MV-4-11 (cell line): ENCODE measurements at places on chromosomes 12 and 14.

DNA sequence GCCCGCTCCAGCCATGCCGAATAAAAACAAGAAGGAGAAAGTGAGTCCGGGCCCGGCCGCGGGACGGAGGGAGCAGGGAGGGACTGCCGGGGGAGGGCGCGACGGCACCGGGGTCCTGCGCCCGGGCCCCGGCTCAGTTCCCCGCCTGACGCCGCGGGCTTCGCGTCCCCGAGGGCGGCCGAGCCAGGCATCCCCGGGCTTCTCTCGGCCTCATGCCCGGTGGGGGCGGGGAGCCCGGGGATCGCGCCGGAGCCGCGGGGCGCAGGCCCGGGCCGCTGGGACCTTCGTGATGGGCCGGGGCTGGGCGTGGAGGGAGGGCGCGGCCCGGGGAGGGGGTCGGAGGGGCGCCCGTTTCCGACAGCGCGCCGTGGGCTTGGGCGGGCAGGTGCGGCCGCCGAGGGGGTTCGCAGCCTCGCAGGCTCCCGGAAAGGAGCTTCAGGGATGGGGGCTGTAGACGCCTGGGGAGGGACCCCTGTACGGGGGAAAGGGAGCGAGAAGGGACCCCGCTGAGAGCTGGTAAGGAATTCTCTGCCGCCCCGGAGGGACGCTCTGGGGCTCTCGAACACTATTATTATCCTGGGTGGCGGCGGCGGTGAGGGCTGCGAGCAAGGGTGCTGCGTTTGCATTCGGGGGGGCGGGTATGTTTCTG, 496 bp downstream of the PPP2R5C start:
- DNase-seq, result no peak

GRCh38 chr14:47240748-47241437, 434.5 kb downstream of the MDGA2 start:
- no peak for DNase-seq

DNA sequence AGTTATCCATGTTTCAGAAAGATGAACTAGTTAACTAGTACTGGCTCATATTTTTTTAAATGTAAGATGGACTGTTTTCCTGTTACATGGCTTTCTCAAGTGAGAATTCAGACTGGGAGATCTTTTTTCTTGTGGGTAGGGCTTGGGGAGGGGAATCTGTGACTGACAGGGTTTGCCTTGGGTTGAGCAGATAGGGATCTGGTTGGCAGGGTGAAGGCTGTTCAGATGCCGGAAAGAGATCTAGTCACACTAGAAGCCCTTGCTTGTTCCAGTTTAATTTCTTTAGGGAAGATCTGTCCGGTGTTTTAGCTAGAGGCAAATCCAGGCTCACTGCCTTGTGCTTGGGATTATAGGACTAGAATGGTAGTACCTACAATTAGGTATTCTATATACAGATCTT, 63.2 kb downstream of the FBXO33 start:
- no peak for DNase-seq

DNA sequence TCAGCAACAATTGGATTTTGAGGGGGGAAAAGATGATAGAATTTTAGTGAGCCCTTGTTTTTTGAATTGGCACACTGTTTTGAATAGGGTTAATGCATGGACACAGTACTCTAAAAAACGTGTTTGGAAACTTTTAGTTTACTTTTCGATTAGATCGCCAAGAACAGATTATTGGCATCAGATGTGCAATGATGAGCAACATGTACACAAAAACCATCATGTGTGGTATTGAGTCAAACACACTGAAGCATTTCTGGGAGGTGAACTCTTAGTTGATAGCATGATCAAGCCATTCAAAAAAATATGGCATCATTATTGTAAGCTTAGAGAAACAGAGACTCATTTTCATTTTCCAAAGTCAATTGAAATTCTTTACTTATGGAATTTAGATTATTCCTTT, 329.2 kb downstream of the ADAMTS20 start:
- DNase-seq, result no peak

- DNase-seq, result peak; percentile 1
Measured at GRCh38 chr14:82855912-82856391, 1322.3 kb upstream of the SEL1L start.

DNA sequence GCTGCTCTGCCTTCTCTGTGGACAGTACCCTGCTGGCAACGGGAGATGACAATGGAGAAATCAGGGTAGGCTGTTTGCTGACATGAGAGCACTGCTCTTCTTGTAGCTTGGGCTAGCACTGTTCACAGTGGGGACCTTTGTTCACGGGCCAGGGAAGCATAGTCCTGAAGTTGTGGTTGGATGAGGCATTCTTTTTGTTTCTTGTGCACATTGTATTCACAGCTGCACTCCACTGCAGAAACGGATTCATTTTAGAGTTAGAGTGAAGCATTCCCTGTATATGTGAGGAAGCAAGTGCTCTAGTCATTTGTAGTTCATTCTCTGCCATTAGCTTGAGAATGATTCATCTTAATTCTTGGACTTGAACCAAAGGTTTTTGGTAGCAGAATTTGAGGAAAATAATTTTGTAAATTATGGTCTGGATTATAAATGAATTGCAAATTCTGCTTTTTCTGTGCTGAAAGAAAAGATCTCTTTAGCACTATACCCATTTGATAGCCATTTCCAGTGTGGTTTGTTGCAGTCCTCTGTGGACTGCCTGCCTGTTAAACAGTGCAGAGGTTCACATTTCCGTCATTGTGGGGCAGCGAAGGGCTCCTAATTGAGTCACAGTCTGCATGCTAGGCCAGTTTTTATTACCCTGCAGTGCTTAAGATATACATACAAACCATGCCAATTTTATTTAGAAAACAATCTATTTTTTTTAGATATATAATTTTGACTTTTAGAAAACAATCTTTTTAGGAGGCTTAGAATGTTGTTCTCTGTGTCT, 80.6 kb downstream of the APAF1 start:
- DNase-seq, result peak; percentile 47

GRCh38 chr14:101953151-101953550, 11.2 kb upstream of the DYNC1H1 start:
- DNase-seq, result no peak

GRCh38 chr12:51661199-51661598, 70.2 kb downstream of the SCN8A start:
- no peak for DNase-seq

GRCh38 chr14:61559641-61560201, 135.6 kb upstream of the HIF1A start:
- no peak for DNase-seq

GRCh38 chr12:48994224-48995085, 4.7 kb downstream of the DDN start:
- no peak for DNase-seq

DNA sequence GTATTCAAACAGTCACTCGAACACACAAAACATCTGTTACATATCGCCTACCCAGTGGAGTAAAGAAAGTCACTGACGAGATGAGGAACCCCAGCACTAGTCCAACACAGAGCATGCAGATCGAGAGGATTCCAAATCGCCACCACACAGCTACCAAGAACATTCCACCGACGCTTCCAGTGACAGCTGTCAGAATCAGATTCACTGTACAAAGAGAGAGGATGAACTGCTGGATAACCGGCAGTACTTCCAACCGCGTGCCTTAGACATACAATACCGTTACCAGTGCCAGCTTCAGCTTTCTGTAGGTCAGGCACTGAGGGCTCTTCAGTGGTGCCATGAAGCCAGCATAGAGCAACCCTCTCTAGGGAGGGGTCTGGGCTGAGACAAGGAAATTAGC, 34.5 kb downstream of the TM7SF3 start:
- DNase-seq, result no peak

GRCh38 chr12:40016980-40017379, 88.9 kb downstream of the SLC2A13 start:
- DNase-seq, result no peak

GRCh38 chr12:45615268-45615667, 114.2 kb upstream of the ARID2 start:
- DNase-seq, result peak; percentile 28

GRCh38 chr14:91961297-91962220, 14.1 kb upstream of the FBLN5 start:
- DNase-seq, result no peak

- DNase-seq, result peak; percentile 30
Measured at GRCh38 chr14:104975481-104976197, 2.5 kb downstream of the AHNAK2 start.

DNA sequence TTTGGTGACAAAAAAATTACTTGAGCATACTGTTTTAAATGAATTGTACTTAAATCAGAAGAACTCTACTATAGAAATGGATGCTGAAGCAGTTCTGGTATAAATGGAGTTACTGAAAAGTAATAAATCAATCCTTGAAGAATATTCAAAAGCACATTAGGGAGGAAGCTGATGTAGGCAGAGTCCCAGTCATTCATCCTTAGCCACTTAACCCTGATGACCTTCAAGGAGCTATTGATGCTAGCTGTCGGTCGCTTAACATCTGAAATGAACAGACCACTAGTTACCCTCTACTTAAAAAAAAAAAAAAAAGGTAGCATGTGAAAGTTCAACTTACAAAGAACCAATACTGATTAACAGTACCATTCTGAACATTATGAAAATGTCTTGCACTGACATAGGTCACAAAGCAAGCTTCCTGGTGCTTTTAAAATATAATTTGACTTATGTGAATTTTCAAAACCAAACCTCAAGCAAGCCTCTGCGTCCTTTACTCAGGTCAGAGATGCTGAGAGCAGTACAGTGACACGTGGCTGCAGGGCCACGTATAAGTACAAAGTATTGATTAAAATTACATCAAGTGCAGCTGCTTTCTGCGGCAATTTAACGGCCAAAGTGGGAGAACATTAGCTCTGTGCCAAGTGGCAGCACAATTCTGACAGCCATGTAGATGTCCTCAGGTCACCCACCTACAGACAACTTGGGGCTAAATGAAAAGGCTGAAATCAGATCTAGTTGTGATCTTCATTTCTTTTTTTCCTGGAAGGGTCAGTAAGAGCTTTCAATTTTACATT, 18.1 kb downstream of the PPM1H start:
- DNase-seq, result no peak

DNA sequence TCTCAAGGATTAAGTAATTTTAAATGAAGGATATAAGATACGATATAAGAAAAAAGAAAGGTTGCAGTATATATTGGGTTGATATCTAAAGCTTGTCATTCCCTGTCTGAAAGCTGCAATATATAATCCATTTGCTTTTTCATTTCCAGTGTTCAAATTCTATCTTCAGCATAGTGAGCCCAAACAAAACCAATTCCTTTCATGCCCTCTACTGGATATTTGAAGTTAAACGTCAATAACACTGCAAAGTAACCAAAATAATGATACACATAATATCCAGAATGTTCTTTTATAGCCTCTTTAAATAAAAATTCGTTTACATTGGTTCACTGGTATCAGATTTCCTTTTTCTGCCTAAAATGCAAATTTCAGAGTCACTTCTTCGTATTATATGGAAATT, 64.5 kb upstream of the DAAM1 start:
- peak; percentile 9 for DNase-seq

- DNase-seq, result no peak
Measured at GRCh38 chr12:79206871-79207270, 342.3 kb downstream of the SYT1 start.

- DNase-seq, result no peak
Measured at GRCh38 chr14:102675396-102675795, 82.9 kb downstream of the RCOR1 start.

DNA sequence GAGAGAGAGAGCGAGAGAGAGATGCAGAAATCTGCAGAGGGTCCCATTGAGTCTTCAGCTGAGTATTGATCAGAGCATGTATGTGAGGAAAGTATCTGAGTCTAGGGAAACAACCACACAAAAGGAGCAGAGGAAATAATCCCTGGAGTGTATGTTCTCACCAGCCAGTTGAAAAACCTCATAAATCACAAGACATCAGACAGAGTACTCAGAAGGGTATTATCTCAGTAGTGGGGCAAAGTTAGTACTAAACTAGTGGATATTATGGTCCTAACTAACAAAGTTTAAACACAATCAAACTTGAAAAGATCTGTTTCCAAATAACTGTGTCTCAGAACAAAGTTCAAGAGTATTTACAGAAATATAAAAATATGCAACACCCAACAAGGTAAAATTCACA, 36.5 kb upstream of the CTDSP2 start:
- DNase-seq, result no peak

GRCh38 chr12:112179341-112179740, 54.0 kb downstream of the TRAFD1 start:
- DNase-seq, result no peak

GRCh38 chr12:94829552-94829951, 173.9 kb downstream of the NDUFA12 start:
- DNase-seq, result peak; percentile 22

DNA sequence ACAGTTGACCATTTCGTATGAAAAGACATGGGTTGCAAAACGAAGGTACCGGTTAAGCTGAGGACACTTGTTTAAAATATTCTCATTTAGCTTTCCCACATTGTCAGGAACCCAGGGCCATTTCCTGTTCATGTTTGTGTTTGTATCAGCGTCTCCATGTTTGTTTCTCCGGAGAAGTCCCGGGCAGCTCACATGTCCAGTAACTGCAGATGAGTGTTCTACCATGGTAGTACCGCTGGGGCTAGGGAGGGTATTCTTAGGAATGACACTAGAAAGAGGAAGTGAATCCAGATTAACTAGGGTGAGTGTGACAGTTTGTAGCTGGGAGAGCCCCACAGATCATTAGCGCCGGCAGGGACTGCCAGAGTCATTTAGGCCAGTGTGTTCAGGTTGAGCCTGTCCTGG, 50.0 kb upstream of the EVL start:
- peak; percentile 97 for DNase-seq

- no peak for DNase-seq
Measured at GRCh38 chr12:30930641-30931040, 4.1 kb downstream of the TSPAN11 start.

DNA sequence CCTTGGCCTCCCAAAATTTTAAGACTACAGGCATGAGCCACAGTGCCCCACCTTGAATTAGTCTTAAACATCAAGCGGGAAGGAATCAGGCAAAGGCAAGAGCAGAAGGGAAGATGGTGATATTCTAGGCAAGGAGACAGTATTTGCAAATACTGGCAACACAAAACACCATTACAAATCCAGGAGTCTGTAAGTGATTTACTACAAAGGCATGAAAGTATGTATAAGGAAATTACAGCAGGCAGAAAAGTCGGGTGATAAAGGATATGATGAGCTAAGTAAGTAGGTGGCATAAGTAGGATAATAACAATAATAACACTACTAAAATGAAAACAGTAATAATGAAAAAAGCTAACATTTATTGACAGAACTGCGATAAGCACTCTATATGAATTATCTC, 28.5 kb downstream of the FMNL3 start:
- DNase-seq, result no peak

GRCh38 chr12:27186022-27186839, 57.9 kb upstream of the STK38L start:
- DNase-seq, result no peak

GRCh38 chr14:64812412-64812811, 67.3 kb downstream of the SPTB start:
- DNase-seq, result no peak

DNA sequence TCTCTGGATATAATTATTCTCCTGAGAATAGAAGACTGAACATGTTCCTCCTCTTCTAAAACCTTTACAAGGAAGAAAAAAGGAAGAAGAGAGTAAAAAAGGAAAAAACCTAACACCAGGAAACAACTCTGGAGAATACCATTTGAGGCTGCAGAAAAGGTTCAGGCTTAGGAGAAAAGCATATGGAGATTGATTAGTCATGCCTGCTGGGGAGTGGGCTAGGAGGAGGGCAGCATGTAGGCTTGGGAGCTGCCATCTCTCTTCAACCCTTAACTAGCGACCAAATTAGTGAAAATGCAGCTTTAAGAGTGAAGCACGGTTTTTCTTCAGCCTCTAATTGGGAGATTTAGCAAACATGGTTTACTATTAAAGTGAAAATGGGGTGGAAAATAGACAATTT, 273.0 kb upstream of the CRY1 start:
- no peak for DNase-seq
